Left renal cortex interstitium (tissue), 4 donors: ENCODE measurements at places on chromosomes 13 and 19.

GRCh38 chr13:113021391-113021790 is 52.4 kb downstream of the MCF2L start:
- no peak for DNase-seq

- DNase-seq = no peak
Measured at GRCh38 chr13:63741029-63741813, 2325.6 kb upstream of the PCDH20 start.

GRCh38 chr13:60369242-60369641 is 27.8 kb upstream of the TDRD3 start:
- DNase-seq = no peak

DNA sequence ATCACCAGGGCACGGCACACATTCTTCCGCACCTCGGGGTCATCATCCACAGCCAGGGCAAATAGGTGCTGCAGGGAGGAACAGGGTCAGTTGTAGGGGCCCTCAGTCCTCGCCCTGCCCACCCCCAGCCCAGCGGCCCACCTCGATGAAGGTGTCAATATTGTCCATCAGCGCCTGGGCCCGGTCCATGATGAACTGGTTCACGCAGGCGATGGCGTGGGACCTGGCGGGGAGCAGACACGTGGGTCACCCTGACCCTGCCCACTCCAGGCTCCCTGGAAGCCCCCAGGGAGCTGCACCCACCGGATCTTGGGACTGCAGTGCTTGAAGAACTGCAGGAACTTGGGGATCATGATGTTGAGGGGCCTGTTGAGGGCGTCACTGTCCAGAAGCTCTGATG is 8.6 kb downstream of the TNPO2 start:
- DNase-seq = no peak

GRCh38 chr19:18290302-18291018 is 9.0 kb upstream of the JUND start:
- DNase-seq = no peak

DNA sequence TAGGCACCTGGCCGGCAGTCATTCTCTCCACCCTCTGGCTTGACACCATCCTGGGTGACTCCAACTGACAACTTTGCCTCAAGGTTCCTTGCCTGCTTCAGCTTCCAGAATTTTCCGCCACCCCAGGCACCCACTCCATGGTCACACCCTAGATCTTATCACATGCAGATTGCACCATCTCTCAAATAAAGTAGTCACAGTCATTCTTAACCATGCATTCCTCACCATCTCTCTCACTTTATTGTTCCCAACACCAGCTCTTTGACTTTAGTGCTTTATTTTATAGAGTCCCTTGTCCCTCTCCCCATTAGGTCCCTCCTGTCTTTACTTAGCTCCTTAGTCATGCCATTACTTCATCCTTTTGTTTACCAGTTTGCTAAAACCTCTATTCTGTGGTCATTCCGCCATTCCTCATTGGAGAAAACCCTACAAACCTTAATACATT is 351.7 kb downstream of the SPRY2 start:
- no peak for DNase-seq

DNA sequence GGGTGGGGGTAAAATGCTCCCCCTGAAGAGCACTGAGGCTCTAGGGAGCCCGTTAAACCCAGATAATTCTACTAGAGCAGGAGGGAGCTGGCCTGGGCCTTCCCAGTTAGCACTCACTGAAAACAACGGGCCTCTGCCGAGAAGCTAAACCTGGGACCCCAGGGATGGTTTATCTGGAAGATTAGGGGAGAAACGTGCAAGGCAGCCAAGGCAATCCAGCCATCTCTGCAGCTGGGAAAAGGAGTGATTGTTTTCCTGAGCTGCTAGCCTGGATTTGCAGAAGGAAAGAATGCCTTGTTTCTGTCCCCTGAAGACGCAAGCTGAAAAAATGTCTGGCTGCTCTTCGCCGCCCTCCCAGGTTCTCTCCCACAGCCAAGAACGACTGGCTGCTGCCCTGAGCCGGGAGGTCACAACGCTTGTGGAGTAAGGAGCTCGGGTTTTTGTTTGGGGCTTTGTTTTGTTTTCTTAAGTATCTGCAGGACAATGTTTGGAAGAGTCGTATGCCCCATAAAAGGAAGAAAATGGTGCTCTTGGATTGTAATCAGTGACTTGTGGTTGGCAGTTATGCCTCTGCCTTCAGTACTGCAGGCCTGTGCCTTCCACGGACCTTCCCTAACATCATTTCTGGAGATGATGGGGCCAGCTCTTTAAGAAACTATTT is 31.5 kb downstream of the COL4A2 start:
- DNase-seq = no peak

DNA sequence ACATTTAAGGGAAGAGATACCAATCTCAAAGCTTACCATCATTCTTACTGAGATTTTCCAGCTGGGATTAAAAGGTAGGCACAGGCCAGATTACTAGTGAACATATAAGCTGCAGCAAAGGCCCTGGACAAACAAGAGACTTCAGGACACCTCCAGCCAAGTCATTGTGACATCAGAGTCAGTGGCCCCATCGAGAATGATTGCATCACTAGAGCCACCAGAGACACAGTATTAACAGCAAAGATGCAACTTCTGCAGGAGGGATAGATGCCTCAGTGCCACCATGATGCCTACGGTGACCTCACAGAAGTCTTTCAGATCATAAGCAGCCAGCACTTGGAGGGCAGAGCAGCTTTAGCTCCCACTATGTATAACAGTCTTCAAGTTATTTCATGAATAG is 8.6 kb downstream of the RUBCNL start:
- DNase-seq = no peak

GRCh38 chr13:81458170-81458569 is 1117.2 kb upstream of the SPRY2 start:
- DNase-seq = no peak

GRCh38 chr19:8244442-8244841 is 35.3 kb downstream of the CERS4 start:
- no peak for DNase-seq

- DNase-seq = no peak
Measured at GRCh38 chr13:109977212-109977968, 191.0 kb upstream of the IRS2 start.

GRCh38 chr13:22055259-22055658 is 384.4 kb downstream of the FGF9 start:
- DNase-seq = no peak

GRCh38 chr13:59318320-59318930 is 845.3 kb downstream of the DIAPH3 start:
- DNase-seq = peak; percentile 82
